ENCODE measurements at places on chromosomes 2 and 18. TPM values are rescaled to one million over a fixed set of nuclear protein-coding genes. Genes with fewer than 3 reads are reported as not detected.

- DNase-seq, result no peak
Measured at GRCh38 chr2:1976728-1977416, 232.6 kb upstream of the PXDN start.

- DNase-seq, result no peak
Measured at GRCh38 chr2:207892716-207893402, 123.2 kb upstream of the FZD5 start.

DNA sequence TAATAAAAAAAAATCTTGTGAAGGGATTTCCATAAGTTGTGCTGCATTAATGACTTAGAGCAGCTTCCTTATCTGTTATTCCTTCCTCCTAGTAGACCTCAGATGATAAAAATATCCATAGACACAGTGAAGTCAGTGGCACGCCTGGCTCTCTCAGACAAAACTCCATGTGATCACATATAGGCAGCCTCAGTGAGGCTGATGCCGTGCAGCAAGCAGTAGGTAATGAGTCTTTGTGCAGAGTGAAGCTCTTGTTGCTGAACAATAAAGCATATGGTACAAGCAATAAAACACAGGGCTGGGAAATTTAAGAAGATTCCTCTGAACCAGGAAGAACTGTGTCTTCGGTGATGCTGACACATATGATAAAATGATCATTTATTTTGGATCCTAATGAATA, 102.7 kb downstream of the CSRNP3 start:
- no peak for DNase-seq

The FOXI3 gene
- polyA plus RNA-seq, result not detected

The KCNK3 gene
- not detected for polyA plus RNA-seq

The SCN3A gene
- polyA plus RNA-seq, result not detected
